ENCODE measurements at places on chromosomes 7 and 10.
A peak's percentile ranks its signal among the peaks of the same experiment; 100 is the strongest.

GRCh38 chr10:17789396-17789795 is 19.8 kb upstream of the MRC1 start:
- no peak for DNase-seq

DNA sequence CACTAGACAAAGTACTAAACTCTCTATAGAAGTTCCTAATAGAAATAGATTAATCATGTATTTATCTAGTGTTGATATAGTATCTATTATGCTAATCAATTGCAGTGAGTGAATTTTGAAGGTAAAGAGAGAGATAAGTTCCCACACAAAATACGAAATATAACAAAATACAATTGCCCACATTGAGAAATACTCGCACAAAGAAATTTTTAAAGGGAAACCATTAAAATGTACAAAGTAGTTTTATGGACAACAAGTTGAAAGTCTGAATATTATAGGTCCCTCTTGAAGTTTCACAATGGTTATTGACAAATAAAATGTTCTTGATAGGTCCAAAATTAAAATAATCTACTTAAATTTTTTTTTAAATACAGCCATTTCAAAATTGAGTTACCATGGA is 1031.1 kb downstream of the SORCS1 start:
- DNase-seq, result no peak

GRCh38 chr10:49273082-49273465 is 25.9 kb upstream of the C10orf71 start:
- DNase-seq, result no peak

GRCh38 chr7:143015084-143015483 is 11.8 kb downstream of the OR9A2 start:
- DNase-seq, result no peak

DNA sequence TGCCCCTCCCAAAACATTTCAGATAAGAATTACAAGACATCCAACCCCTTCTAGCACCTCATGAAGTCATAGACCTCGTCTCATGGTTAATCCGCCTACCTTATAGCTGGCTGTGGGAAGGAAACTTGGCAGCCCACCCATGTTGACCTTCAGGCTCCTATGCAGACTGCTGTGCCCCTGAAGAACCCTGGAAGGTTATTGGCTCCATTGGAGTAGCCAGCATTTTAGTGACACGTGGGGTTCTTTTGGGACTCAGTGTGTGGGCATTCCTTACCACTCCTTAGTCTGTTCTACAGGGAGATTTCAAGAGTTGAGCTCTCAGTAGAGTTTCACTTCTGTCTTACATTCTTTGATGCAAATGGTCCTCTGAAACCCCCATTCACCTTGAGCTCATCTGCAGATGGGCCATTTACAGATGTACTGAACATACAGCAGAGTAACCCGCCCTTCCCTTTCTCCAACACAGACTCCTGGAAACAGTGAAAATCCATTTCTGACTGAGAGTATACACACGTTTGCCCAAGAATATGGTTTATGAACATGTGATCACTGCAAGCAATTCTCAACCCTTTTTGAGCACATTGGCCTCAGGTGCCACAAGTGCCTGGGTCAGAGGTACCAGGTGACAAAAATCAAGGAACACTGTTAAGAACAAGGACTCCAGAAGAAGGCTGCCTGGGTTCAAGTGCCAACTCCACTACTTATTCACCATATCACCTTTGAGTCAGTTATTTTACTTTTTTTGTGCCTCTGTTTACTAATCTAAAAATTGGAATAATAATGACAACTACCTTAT is 54.0 kb upstream of the HECW1 start:
- DNase-seq, result no peak

DNA sequence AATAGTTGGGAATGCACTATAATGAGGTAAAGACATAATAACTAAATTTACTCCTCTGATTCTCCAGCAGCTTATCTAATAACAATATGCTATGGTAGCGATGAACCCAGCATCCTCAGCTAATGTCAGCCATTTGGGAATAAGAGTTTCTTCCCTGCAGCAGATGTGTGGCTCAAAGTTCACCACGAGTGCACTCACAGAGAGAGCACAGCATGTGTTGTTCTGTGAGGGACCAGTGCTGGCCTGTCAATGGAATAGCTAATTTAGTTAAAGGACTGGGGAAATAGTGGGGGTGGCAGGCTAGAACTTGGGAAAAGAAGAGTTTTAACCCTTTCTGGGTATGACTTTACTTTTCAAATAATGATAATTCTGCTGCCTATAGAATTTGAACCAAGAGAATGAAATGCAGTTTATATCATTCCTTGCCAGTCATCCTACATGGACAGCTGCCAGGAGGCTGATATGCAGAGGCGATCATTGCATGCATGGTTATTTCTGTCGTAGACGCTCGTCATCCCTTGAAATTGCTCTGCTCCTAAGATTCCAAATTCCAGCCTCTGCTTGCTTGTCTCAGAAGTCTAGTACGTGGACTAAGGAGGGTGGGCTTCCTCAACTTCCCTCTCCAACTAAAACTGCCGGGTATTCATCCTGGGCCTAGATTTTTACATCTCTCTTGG is 355.6 kb downstream of the RNLS start:
- DNase-seq, result no peak

DNA sequence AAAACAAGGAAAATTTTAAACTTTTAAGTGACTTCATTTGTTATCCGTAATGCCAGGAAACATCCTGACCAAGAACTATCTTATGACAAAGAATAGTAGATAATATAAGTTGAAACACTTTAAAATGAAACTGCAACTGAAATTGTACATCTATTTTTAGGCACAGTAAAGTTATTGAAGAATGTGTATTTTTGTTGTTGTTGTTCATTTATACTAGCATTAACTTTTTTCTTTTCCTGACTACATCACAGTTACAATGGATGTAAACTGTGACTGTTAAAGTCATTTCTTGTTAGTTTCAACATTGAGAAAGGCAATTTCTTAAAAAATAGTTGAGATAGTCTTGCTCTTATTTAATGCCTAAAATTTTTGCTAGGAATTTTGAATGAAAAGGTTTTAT is 2.6 kb downstream of the CPED1 start:
- DNase-seq, result no peak

- peak; percentile 10 for DNase-seq
These were observed 789 bp downstream of the TCF7L2 start for GRCh38 chr10:112950714-112951358.

- no peak for DNase-seq
These were observed 40.0 kb upstream of the PDK4 start for GRCh38 chr7:95636140-95636940.

DNA sequence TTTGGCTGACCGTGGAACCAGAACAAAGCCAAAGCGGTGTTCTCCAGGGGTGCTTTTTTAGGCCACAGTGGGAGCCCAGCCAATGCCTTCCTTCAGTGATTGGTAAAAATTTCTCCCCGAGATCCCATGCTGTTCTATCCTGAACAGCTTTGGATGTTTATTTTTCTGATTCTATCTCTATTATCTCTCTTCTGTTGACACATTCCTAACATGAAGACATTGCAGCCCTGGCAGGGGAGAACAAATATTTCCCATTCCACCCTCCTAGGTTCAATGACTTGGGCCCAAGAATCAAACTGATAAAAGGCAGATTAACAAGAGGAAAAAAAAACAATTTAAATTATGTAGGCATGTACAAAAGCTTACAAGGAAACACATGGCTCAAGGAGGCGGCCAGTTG is 162.7 kb downstream of the PFKFB3 start:
- no peak for DNase-seq

DNA sequence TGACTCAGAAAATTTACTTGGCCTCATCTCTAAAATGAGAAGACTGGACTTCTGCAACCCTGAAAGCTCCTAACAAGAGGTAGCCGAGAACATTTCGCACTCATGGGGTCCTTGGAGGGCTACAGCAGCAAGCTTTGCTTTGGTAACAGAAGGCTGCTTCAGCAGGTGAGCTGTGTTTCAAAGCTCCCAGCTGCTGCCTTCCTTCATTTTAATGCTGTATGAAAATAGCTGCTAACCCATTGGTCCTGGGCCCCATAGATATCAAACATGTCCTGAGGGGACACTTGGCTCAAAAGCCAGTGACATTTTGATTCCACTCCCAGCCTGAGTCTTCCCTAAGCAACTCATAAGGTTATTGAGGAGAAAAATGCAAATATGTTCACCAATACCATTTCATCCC is 14.3 kb upstream of the MALSU1 start:
- no peak for DNase-seq

- no peak for DNase-seq
These were observed 3.1 kb downstream of the HERPUD2 start for GRCh38 chr7:35691827-35692307.

DNA sequence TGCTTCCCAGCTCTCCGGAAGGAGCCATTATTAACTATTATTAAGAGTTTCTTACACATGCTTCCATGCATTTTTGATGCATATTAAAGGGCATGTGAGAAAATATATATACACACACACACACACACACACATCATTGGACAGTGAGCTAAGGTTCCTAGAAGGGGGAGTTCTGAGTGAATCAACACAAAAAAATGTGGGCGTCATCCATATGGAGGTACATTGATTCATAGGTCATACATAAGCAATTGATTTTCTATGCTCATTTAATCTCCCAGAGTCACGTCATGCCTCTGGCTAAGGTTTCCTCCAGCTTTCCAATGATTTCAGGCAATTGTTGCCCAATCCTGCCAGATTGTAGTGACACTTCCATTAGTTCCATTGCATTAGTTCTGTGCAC is 269.4 kb downstream of the DNAJB9 start:
- DNase-seq, result no peak
